ENCODE measurements at places on chromosomes 2 and 18.

- no peak for DNase-seq
These were observed 150.6 kb upstream of the COPS8 start for GRCh38 chr2:236935083-236935482.

- no peak for DNase-seq
These were observed 174.1 kb downstream of the SMAD7 start for GRCh38 chr18:48776641-48777025.

DNA sequence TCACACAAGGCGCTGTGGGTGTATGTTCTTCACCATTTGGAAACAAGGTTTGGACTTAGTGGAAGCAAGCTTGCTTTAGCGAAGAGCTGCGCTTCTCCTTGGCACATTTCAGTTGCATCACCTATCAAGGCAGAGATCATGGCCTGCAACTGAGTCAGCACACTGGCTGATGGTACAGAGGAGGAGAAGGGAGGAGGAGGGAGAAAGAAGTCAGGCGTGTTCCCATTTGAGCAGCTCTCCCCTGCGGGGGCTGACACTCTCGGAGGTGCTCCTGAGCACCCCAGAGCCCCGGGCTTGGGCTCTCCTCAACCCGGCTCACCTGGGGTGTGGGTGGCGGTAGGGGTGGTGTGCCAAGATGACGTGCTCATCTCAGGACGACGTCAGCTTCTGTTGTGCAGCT is 6.0 kb upstream of the SERPINB5 start:
- DNase-seq, result no peak

GRCh38 chr2:174431902-174432301 is 36.4 kb downstream of the SCRN3 start:
- no peak for DNase-seq

DNA sequence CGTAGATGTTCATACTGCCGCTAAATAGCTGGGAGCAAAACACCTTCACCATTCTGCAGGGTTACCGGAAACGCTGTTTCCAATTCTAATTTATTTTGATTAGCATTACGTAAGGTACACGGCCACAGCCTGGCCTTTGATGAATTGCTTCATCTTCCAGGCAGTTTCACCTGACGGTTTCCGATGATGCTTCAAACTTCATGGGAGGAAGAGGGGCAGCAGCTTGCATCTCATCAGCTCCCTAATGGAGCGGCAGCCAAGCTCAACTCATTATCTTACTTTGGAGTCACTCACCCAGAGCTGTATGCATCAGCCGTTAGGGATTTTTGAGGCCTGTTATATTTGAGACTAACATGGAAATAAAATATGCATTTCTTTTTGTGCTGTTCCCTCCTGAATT is 54.8 kb downstream of the TMEM18 start:
- no peak for DNase-seq

DNA sequence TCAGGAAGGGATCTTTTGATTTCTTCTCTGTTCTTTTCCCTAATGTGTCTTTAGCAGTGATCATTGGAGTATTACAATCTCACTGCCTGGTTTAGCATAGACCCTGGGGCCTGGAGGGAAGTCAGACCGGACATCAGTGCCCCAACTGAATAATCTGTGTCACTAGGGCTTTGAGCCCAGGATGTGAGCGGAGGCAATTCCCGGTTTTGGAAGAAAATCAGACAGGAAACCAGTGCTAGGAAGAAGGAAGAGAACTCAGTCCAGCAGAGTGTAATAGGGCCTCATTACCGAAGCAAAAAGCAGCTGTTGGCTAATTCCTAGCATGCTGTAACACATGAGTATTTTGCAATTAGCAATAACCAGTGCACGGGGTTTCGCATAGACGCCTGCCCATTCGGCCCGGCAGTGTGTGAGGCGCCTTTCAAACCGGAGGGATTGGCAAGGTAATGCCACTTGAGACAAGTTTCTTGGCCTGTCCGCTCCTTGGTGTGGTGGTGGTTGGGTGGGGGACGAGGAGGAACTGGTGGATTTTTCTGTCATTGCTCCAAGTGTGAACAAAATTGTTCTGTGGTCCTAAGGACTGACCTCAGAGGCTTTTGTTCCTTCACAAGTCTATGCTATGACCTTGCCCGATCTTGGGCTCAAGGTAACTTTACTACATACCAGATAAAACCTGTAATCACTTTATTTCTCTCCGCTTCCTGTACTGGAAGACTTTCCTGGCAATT is 2.8 kb downstream of the FOSL2 start:
- no peak for DNase-seq

GRCh38 chr2:128805918-128806317 is 487.2 kb upstream of the HS6ST1 start:
- no peak for DNase-seq

GRCh38 chr18:615092-615521 is 18.3 kb downstream of the CLUL1 start:
- no peak for DNase-seq
